ENCODE measurements at places on chromosomes 5 and 9.

DNA sequence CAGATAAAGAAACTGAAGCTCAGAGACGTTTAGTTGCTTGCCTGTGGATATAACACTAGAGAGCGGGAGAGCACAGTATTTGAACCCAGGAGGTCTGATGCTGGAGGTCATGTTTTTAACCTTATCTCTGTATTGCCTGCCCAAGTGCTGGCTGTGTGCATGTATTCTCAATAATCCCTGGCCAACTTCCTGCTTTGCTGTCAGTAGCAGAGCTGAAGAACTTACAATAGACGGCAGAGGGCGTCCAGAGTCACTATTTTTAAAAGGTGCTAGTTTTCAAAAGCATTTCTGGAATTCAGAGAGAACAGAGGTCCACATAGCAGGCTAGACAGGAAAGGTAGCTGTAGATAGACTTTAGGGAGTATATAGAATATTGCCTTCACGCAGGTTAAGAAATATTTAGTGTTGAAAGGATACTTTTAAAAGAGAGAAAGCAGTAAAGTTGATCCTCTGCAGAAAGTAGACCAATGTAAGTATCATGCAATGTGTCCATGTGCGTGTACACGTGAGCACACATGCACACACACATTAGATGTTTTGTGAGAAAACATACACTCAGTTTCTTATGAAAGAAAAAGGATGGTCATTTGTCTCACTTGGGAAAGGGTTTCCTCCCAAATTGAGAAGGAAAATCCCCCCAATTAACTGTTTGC, 46.3 kb downstream of the PTCD2 start:
- peak; percentile 14 for DNase-seq

DNA sequence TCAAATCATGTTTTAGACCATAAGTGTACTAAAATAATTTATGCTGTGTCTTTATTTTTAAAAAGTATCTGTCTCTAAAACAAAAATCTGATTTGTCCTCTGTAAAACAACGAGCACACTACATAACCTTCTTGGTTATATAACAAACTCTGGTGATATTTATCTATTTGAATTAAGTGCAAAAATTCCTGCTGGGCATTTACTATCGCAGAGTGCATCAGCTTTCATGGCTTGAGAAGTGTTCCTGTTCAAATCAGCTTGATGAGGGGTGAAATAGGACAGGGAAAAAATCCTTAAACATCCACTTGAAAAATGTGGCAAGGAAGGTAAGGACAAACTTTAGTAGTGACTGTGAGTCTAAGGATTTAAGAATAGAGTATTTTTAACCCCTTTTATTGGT, 65.3 kb downstream of the PRR16 start:
- no peak for DNase-seq

DNA sequence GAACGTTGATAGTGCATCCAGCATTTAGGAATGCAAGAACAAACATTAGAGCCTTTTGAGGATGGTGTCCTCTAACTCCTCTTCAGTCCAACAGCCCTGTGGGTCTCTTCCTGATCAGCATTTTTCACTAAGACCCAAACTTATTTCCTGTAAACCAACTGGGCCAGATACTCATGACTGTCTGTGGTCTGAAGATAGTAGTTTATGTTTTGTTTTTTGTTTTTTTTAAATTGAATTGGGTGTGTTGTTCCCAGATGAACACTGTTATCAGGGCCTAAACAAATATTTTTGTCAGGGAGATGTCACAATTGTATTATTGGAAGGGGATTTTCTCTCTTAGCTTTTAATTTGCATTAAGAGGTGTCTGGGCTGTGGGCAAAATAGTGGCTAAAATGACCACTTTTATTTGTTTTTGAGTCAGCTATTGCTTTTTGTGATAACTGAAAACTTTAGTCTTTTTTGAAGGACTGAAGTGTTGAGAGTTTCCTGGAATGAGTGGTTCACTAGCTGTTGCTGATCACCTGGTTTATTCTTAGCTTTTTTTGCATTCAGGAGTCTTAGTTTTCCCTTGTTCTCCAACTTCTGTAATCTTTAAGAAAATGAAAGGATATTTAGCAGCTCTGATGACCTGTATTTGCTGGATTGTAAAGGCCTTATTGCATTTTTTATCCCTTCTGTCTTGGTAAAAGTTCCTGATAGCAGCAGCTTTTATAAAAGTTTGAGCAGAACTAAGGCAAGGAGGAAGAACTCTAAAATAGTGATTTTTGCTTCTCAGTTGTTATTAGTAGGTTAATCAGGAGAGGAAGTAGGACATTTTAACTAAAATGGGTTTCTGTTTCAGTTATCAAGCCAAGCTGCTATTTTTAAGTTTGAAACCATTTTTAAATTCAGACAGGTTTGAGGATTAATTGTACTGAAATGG, 5.5 kb downstream of the MAN2A1 start:
- DNase-seq, result no peak

GRCh38 chr5:7074176-7074575, 321.8 kb upstream of the ADCY2 start:
- DNase-seq, result no peak

DNA sequence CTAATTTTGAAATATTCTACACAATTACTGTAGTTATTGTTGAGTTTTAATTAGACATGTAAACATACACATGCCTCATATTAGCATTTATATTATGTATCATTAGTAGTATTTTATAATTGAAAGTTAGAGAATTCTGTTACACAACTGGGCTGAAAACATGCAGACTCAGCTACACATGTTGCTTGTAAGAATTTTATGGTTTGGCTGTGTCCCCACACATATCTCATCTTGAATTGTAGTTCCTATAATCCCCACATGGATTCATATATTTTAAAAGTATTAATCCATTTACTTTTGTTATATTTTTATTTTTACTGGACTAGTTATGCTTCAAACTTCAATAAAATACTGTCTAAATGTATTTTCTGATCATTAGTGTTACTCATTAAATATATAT, 2075.3 kb upstream of the C9orf72 start:
- DNase-seq, result no peak

- DNase-seq, result peak; percentile 25
Observed at GRCh38 chr5:173329491-173330337, 1.5 kb upstream of the STC2 start.

GRCh38 chr9:127078336-127078735, 44.1 kb downstream of the ANGPTL2 start:
- no peak for DNase-seq

DNA sequence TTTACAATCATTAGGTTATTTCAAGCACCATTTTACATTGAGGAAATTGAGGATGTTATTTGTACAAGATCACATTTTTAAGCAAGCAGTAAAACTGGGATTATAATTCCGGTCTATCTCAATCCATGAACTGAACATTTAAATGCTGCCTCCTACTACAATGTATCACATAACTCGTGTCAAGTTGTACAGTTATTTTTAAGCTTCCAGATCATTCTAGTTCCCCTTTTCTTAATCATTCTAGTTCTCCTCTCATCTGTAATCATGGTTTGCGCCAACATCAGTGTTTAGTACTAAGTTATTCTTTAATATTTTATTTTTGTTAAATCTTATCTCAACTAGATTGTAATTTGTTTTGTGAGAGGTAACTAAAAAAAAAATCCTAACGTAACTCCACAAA, 2.4 kb upstream of the UHRF2 start:
- no peak for DNase-seq

DNA sequence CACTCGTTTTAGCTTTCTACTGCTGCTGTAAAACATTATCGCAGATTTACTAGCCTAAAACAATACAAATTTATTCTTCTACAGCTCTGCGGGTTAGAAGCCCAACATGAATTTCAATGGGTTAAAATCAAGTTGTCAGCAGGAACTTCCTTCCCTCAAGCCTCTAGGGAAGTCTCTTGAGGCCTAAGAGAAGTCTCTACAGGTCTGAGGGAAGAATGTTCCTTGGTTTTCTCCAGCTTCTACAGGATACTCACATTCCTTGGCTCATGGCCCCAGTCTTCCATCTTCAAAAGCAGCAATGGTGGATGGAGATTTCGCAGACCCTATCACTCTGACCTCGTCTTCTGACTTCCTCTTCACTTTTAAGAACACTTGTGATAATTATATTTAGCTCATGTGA, 21.6 kb upstream of the SSBP2 start:
- DNase-seq, result no peak

DNA sequence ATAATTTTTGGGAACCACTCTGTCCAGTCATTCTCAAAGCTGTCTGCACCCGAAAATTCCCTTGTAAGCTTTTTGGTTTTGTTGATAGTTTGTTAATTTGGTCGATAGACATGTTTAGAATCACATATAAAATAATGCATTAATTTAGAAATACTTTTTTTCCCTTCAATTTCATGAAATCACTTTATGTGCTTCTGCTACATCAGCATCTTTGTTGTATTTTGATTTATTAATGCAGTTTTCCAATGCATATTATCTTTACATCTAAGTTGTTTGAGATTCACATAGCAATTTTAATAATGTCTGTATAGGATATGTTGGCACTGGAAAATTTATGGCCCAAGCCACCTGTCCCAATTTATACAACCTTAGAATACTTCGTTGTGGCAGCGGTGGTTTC, 60.6 kb upstream of the SV2C start:
- no peak for DNase-seq

GRCh38 chr9:14584571-14584970, 108.7 kb downstream of the ZDHHC21 start:
- no peak for DNase-seq

GRCh38 chr9:77848404-77848803, 183.2 kb downstream of the GNAQ start:
- DNase-seq, result no peak

Measured in activated T-helper 2 cell treated with anti-CD3 and anti-CD28 coated beads, Interferon-gamma antibody, Interleukin-2, Interleukin-4, amounts not matched to agents 10 μg/mL and 5 μg/mL and 100 μg/mL, durations not matched to agents 14 hours and 24 hours and 36 hours (primary cell).